Stimulated activated CD8-positive, alpha-beta memory T cell treated with anti-CD3 and anti-CD28 coated beads, Interleukin-15, amount 100 ng/mL, for 48 hours (primary cell): ENCODE measurements at places on chromosomes 16 and 17.

- peak; percentile 87 for DNase-seq
Measured at GRCh38 chr16:89246903-89247733, 29.6 kb downstream of the ZNF778 start.

DNA sequence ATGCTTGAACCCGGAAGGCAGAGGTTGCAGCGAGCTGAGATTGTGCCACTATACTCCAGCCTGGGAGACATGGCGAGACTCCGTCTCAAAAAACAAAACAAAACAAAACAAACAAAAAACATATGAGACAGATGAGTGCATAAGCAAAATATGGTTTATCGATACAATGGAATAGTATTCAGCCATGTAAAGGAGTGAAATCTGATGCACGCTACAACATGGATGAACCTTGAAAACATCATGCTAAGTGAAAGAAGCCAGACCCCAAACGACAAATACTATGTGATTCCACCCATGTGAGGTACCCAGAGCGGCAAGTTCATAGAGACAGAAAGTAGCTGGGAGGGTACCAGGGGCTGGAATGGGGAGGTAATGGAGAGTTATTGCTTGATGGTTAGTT lies 6.8 kb downstream of the PLCD3 start:
- no peak for DNase-seq

DNA sequence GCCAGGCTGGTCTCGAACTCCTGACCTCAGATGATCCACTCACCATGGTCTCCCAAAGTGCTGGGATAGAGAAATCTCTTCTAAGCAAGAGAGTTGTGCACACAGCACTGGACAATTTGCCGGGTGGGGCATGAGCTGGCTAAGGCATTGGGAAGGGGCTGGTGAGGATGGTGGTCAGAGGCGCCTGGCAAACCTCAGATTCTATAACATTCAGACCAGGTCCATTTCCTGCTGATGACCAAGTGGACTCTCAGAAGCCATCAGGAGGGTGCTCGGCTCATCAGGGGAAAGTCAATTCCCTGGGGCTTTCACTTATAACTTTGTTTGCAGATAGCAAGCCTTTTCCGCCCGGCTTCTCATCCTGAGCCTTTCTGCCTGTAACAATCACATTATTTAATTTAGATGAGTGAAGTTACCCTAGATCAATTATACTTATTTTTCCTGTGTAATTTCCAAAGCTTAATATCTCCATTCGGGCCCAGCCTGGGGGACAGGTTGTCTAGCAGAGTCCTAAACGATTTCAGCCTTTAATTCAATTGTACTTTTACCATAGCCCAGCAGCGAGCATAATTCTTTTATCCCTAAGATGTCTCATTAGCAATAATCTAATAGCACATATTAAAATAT lies 15.0 kb upstream of the SLC6A2 start:
- DNase-seq: no peak

DNA sequence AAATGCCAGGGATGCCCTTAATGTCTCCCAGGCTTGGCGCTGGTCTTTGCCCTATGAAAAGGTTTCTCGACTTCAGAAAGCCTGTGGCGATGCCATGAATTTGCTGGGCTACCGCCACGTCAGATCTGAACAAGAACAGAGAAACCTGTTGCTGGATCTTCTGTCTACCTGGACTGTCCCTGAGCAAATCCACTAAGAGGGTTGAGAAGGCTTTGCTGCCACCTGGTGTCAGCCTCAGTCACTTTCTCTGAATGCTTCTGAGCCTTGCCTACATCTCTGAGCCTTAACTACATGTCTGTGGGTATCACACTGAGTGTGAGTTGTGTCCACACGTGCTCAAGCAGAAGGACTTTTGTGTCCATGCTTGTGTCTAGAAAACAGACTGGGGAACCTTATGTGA lies 11.4 kb downstream of the CHST4 start:
- DNase-seq: peak; percentile 4

- no peak for DNase-seq
Measured at GRCh38 chr17:68089881-68090280, 54.3 kb downstream of the KPNA2 start.

DNA sequence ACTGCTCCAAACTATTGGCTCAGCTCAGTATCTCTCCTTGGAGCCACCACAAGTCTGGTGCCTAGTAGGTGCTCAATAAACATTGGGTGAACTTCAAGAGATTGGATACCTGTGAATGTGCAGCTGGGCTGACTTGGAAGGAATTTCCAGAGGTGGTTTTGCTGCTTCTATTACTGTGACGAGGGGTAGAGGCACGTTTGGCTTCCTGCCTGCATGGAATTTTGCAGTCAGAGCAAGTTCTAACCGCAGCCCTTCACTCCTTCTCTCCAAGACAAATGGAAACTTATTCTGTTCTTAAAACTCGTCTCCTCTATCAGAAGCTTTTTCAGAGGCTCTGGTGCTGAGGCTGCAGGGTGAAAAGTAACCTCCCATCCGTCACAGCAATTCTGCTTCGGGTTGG lies 342.5 kb downstream of the CPPED1 start:
- no peak for DNase-seq

GRCh38 chr17:29378500-29378899 lies 11.7 kb upstream of the TAOK1 start:
- no peak for DNase-seq

DNA sequence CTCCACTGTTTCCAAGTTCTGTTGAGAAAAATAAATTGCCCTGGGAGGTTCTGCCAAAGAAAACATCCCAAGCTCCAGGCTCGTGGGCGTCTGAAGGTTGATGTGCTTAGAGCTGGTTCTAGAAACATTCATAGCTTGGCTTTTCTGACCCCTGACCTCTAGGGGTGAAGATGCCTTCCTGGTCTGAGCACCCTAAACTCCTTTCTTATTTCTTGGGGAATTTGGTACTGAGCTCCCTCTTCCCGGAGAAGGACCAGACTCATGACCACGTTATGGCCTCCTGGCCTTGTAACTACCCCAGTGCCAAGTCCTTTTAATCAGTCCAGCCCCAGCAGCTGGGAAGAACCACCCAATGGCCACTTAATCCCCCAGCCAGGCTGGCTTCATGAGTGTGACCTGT lies 66.4 kb downstream of the MYH11 start:
- no peak for DNase-seq

DNA sequence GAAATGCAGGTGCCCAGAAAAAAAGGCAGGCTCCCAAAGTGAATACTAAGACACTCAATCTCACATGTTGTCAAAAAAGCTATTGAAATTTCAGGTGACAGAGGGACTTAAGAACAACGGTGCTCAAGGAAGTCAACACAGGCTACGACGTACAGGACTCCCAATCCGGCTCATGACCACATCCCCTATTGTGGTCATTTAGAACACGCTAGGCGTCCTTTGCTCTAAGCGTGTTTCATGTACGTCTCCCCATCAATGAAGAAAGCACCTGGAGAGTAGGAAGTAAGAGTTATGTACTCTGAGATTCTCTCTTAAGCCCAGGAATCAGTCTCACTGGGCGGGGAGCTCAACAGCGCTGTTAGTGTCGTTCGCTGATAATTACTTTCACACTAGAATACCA lies 94.1 kb downstream of the MRM3 start:
- DNase-seq: no peak

GRCh38 chr16:27238016-27238587 lies 30.5 kb downstream of the NSMCE1 start:
- DNase-seq: no peak

DNA sequence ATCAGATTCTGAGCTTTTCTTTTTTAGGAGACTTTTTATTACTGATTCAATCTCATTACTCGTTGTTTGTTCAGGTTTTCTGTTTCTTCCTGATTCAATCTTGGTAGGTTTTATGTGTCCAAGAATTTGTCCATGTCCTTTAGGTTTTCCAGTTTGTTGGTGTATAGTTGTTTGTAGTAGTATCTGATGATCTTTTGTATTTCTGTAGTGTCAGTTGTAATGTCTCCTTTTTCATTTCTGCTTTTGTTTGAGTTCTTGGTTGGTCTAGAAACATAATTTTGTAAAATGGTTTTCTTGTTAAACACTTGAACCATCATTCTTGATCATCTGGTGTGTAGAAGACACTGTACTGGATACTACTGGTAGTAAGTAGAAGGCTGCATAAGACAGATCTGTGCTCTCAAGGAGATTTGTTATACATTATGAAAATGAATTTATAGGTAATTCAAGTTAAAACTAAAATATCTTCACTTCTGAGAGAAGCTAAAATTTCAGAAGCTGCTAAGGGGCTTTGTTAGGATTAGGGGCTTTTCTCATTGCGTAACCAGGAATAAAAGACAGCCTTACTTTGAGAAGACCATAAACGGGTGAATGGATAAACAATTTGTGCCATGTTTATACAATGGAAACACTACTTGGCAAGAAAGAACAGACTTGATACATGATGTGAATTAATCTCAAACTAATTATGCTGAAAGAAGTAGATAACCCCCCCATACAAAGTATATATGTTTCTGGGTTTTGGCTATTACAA lies 44.0 kb downstream of the NSRP1 start:
- no peak for DNase-seq

- peak; percentile 71 for DNase-seq
Measured at GRCh38 chr16:27405546-27406451, 3.8 kb downstream of the IL21R start.
